KG1 (cell line): ENCODE measurements at places on chromosomes 6 and 20.

DNA sequence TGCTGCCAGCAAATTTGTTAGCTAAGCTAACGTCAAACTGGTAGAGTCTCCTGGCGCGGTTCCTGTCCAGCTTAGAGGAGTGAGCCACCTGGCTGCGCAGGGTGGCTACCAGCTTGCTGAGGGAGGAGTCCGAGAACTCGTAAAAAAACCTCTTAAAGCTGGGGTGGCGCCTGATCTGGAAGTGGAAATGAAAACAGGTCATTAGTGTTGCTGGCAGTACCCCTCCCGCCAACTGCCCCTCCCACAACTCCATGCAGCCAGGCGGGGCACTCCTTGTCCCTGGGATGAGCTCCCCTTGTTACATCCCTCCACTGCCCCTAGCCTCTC, 17.3 kb downstream of the BNIP5 start:
- no peak for DNase-seq

DNA sequence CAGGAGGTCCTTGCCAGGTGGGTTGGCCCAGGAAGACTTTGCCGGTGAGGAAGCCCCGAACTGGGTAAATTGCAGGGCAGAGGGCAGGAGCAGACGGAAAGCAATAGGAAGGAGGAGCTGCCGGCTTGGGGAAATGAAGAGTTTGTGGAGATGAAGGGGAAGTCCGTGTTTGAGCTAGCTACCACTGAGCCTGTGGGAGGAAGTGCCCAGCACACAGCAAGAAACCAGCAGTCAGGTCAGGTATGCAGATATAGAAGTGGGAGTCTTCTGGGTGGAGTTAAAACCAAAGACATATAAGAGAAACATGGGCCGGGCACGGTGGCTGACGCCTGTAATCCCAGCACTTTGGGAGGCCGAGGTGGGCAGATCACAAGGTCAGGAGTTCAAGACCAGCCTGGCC, 34.7 kb downstream of the CD24 start:
- no peak for DNase-seq

DNA sequence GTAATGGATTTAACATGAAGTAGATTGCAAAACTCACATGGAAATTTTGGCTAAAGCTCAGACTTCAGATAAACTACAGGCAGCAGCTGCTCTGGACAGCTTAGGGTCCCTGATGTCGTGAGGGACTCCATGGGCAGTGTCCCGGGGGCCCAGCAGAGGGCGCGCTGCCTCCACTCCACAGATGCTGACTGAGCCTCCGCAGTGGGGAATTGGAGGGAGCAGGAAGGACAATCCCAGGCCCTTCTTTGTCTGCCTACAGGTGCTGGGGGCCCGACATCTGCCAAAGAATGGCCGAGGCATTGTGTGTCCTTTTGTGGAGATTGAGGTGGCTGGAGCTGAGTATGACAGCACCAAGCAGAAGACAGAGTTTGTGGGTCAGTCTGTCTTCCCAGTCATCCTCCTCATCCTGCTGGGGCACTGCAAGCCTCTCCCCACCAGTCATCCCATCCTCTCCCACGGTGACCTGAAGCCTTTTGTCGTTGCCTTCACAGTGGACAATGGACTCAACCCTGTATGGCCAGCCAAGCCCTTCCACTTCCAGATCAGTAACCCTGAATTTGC, 35.9 kb downstream of the PLCG1 start:
- peak; percentile 22 for DNase-seq

GRCh38 chr6:170289951-170290295, 955 bp downstream of the DLL1 start:
- no peak for DNase-seq

- no peak for DNase-seq
Measured at GRCh38 chr6:39770446-39770845, 21.7 kb upstream of the DAAM2 start.
